KG1 (cell line): ENCODE measurements at places on chromosomes 4 and X.
A peak's percentile ranks its signal among the peaks of the same experiment; 100 is the strongest.

- peak; percentile 18 for DNase-seq
Measured at GRCh38 chr4:76090241-76090691, 15.8 kb downstream of the ART3 start.

DNA sequence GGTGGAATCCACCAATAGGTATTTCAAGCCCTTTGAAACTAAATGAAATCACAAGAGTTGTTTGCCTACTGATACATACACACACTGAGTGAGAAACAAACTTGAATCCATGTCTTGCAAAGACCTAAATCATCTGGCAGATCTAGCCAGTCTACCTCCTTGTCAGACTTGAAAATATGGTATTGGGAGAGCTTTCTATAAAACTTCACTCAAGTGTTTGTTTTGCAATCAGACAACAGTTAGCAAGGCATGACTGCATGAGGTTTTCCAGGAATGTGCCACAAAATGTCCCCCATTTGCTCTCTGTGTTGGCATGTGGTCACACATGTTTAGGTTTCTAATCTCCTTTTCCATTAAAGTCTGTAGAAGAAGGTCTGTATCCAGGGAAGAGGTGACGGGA lies 52.4 kb downstream of the MAP3K15 start:
- no peak for DNase-seq

- no peak for DNase-seq
Measured at GRCh38 chr4:956531-957230, 16.7 kb downstream of the DGKQ start.

GRCh38 chr4:41874398-41874797 lies 60.8 kb upstream of the TMEM33 start:
- DNase-seq: no peak

GRCh38 chr4:101969965-101970364 lies 179.4 kb downstream of the BANK1 start:
- DNase-seq: no peak

DNA sequence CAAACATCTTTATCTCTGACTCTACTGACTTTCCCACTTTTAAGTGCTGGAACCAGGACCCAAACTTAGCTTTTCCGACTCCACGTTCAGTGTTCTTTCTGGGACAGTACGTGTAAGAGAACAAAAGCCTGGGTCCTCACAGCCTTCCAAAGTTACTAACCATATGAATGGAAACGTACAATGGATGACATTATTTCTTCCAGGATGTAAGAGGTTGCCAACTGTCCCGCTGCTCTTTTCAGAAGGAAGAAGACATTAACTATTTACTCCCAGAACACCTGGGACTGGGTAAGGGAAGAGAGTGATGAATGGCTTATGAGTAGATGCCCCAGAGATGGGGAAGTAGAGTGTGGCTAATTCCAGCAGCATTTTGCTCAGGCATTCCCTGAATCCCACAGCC lies 114.7 kb downstream of the TRAPPC11 start:
- DNase-seq: no peak

DNA sequence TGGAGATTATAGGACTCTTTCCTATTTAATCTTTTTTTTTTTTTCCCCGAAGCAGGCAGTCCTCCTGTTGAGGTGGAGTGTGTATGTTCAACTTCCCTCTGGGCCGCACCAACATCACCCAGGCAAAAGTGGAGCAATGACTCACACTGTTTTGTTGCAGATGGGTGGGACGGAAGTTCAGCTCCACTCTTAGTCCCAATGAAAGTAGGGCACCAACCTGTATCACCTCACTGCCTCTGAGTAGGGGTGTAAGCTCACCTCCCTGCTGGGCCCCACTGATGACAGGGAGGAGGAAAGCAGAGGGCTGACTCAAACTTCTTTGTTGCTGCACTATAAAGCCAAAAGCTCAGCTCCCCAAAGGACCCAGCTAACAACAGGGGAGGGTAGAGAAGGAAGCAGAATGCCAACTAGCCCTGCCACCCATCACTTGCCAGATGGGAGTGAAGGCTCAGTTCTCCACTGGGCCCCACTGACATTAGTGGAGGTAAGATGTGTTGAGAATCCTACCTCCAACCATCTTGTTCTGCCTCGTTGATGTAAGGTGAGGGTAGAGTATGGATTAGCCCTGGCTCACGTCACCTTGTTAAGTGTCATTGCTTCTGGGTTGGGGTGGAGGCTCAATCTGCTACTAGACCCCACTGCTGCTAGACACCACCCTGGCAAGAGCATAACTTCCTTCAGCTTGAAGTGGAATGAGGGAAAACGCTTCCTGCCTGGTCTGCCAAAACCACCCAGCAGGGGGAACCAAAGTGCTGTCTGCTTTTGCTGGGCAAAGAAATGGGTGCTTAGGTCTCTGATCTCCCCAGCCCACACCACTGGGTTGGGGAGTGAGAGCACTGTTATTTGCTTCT lies 14.1 kb downstream of the RPS6KA3 start:
- no peak for DNase-seq

DNA sequence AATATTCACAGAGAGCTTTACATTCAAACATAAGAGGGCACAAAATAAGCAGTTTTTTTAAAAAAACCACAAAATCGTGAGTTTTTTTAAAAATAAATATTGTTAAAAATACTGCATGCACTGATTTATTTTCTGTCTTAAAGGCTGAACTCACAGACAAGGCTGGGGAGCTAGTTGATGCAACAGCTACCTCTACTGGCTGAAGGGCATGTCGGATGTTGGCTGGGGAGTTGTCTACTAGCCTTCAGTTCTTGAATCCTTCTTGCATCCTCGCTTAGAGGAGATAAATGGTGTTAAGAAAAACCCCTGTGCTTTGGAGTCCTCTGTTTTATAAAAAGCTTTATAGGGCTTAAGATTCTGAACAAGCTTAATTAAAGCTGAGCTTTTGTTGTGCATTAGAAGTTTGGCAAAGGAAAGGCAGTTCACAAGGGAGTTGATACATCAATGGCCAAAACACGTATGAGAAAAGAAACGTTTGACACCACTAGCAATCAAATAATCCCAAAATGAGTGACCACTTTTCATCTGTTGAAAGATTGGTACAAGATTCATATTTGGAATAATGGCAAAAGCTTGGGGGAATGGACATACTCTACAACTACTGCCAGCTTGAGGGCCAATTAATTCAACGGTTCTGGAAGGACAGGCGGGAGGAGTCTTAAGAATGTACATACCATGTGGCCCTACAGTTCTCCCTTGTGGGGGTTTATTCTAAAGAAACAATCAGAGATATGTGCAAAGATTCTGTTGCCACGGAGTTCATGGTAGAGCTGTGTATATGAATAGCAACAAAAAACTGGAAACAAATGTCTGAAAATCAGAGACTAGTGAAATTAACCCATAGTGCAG lies 94.7 kb downstream of the SEL1L3 start:
- peak; percentile 10 for DNase-seq
